Activated naive CD8-positive, alpha-beta T cell treated with anti-CD3 and anti-CD28 coated beads, Interleukin-2, amount 10 ng/mL, durations not matched to agents 7 days and 5 days (primary cell): ENCODE measurements at places on chromosomes 2 and 18. TPM values are rescaled to one million over a fixed set of nuclear protein-coding genes. Genes with fewer than 3 reads are reported as not detected.

- peaks cover 3% of the 10 kb centered on the region for H3K4me1 ChIP-seq
- no peak for DNase-seq
Observed at GRCh38 chr2:203379156-203379555, 51.0 kb downstream of the ABI2 start.

DNA sequence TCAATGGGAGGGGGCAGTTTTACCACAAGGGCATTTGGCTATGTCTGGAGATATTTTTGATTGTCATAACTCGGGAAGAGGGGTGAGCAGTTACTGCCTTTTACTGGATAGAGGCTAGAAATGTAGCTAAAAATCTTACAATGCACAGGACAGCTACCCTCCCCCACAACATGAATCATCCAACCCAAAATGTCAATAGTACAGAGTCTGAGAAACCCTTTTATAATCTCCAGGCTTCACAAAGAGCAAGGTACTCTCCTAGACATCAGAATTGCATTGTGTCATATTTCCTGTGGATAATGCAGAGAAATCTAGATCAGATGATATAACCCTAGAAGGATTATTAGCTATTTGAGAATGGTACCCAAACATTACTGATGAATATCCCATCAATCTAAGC lies 277.1 kb upstream of the NRP2 start:
- no peak overlapping the region for H3K27ac ChIP-seq
- DNase-seq: no peak
- H3K4me1 ChIP-seq: no peaks in the 10 kb centered on the region
- H3K4me3 ChIP-seq: no peak overlapping the region

- no peaks in the 10 kb centered on the region for H3K36me3 ChIP-seq
- no peak overlapping the region for H3K27ac ChIP-seq
- peaks cover 12% of the 10 kb centered on the region for H3K27me3 ChIP-seq
Observed at GRCh38 chr18:73895701-73896100, 251.9 kb downstream of the FBXO15 start.

- H3K36me3 ChIP-seq: no peaks in the 10 kb centered on the region
- no peak overlapping the region for H3K4me3 ChIP-seq
- no peak overlapping the region for H3K27ac ChIP-seq
- DNase-seq: no peak
- H3K4me1 ChIP-seq: no peaks in the 10 kb centered on the region
Observed at GRCh38 chr2:4404363-4404762, 701.0 kb downstream of the DCDC2C start.

GRCh38 chr2:239142806-239143205 lies 258.0 kb downstream of the HDAC4 start:
- peaks cover 2% of the 10 kb centered on the region for H3K4me1 ChIP-seq
- DNase-seq: no peak
- H3K27me3 ChIP-seq: no peaks in the 10 kb centered on the region
- no peak overlapping the region for H3K4me3 ChIP-seq
- no peak overlapping the region for H3K27ac ChIP-seq

- no peaks in the 10 kb centered on the region for H3K27me3 ChIP-seq
- no peak overlapping the region for H3K4me3 ChIP-seq
- no peak overlapping the region for H3K27ac ChIP-seq
- DNase-seq: no peak
- H3K36me3 ChIP-seq: no peaks in the 10 kb centered on the region
- H3K4me1 ChIP-seq: no peaks in the 10 kb centered on the region
Observed at GRCh38 chr18:63859781-63860475, 27.6 kb upstream of the SERPINB2 start.

- peaks cover 5% of the 10 kb centered on the region for H3K36me3 ChIP-seq
- DNase-seq: no peak
- no peak overlapping the region for H3K27ac ChIP-seq
- H3K27me3 ChIP-seq: peaks cover 5% of the 10 kb centered on the region
- peak overlapping the region; percentile 20 for H3K4me3 ChIP-seq
- H3K4me1 ChIP-seq: peaks cover 29% of the 10 kb centered on the region
Observed at GRCh38 chr2:168244318-168244717, 3.1 kb downstream of the STK39 start.

DNA sequence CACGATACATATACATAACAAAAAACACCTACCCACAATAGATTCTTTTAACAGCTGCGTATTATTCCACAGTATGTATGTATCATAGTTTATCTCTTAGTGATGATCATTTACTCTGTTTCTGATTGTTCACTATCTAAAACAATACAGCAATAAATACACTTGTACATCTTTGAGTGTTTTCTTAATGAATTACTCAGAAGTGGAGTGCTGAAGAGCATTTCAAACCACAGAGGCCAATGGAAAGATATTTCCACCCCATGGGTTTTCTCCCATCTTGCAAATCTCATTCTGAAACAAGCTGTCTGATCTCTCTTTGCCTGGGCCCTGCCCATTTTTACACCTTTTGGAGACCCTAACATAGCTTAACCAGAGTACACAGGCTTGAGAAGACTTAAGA lies 113.8 kb upstream of the KLF7 start:
- H3K4me1 ChIP-seq: peaks cover 8% of the 10 kb centered on the region
- no peak overlapping the region for H3K27ac ChIP-seq
- no peaks in the 10 kb centered on the region for H3K27me3 ChIP-seq
- H3K36me3 ChIP-seq: peaks cover 4% of the 10 kb centered on the region
- DNase-seq: no peak
- no peak overlapping the region for H3K4me3 ChIP-seq

DNA sequence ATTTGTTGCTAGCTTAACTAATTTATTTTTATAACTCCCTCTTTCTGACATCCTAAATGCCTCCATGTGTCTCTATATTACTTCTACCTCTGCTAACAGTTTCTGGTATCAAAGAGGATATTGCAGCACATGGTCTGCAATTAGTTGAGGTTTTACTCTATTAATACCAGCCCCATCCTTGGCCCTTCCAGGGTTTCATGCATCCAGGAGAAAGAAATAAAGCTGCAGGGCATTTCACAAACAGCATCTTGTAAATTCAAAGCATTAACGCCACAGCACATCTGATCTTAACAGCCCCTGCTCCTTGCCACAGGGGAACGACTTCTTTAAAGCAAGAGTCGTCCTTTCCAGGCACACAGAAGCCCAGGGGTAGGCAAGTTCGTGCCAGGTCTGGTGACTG lies 258.9 kb downstream of the ICOS start:
- H3K4me3 ChIP-seq: no peak overlapping the region
- no peak overlapping the region for H3K27ac ChIP-seq
- H3K36me3 ChIP-seq: no peaks in the 10 kb centered on the region
- H3K27me3 ChIP-seq: peaks cover 6% of the 10 kb centered on the region
- DNase-seq: no peak

DNA sequence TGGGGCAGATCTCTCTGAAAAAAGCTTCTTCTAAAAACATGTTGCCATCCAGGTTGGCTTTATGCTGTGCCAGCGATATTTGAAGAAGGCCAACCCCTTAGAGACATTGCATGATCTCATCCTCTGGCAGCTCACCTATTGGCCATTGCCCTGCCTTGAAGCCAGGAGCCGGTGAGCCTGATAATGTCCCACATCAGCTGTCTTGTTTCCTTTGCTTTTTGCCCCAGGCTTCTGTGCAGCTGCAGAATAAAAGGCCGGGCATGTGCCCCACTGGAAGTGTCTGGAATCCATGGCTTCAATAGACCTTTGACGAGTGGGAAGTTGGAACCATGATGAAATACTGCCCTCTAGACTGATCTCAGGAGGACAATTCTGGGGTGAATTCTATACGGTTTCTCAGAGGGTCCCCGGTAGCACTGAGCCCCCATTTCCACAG lies 523.5 kb upstream of the ZEB2 start:
- H3K36me3 ChIP-seq: no peaks in the 10 kb centered on the region
- no peak overlapping the region for H3K27ac ChIP-seq
- no peak for DNase-seq

GRCh38 chr2:59015027-59015426 lies 773.9 kb upstream of the FANCL start:
- no peak for DNase-seq
- H3K4me3 ChIP-seq: no peak overlapping the region
- H3K36me3 ChIP-seq: no peaks in the 10 kb centered on the region
- no peak overlapping the region for H3K27ac ChIP-seq

DNA sequence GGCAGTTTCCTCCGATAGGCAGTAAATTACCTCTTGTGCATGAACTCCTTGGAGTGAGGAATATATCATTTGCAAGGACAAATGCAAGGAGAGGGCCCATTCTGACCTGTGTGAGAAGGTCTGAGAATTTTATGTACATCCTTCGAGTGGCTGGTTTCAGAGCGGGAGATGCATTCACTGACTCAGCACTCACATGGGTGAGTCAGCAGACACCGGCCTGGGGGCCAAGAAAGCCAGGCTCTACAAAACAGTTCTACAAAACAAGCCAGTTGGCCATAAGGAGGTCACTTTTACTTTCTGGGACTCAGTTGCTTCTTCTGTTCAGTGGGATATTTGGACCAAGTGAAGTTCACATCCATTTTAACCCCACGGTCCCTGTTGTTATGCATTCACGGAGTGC lies 35.3 kb downstream of the CYP26B1 start:
- no peak overlapping the region for H3K27ac ChIP-seq
- no peak overlapping the region for H3K4me3 ChIP-seq
- DNase-seq: no peak
- H3K27me3 ChIP-seq: peaks cover 10% of the 10 kb centered on the region

GRCh38 chr2:64186699-64187605 lies 42.7 kb upstream of the PELI1 start:
- peaks cover 11% of the 10 kb centered on the region for H3K4me1 ChIP-seq
- DNase-seq: no peak
- H3K4me3 ChIP-seq: no peak overlapping the region
- H3K27me3 ChIP-seq: peaks cover 26% of the 10 kb centered on the region
- peaks cover 2% of the 10 kb centered on the region for H3K36me3 ChIP-seq
- no peak overlapping the region for H3K27ac ChIP-seq

- no peak overlapping the region for H3K4me3 ChIP-seq
- DNase-seq: no peak
- no peaks in the 10 kb centered on the region for H3K27me3 ChIP-seq
- no peaks in the 10 kb centered on the region for H3K36me3 ChIP-seq
- no peak overlapping the region for H3K27ac ChIP-seq
- no peaks in the 10 kb centered on the region for H3K4me1 ChIP-seq
Observed at GRCh38 chr18:27549335-27550039, 364.4 kb upstream of the CHST9 start.

DNA sequence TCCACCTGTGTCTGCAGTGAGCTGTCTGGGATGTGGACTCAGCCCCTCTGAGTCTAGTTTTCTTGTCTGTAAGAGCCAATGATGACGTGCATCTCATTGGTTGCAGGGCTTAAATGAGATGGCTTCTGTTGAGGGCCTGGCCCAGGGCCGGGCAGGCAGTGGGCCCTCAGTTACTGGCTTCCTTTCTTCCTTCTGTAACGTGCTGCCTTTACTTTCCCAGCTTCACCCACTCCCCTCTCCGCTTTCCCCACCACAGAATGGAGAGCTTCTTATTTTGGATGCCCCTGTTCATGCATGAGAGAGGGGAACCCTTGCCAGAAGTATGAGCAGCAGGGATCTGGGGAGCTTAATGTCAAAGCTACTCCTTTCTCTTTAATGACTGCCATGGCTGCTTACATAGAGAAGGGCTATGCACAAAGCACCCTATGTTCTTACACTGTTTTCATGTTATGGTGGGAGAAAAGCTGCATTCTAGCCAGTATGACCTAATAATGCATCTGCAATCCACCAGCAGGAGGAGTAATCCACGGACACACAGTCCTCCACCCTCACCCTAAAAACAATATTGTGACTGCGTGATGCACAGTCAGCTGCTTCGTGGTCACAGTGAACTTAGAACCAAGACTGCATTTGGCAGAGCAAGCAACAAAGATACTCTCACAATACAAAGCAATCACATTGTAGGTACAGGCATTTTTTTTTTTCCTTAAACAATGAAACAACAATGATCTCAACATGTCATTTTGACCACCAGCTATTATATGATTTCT lies 37.2 kb downstream of the CREG2 start:
- H3K4me1 ChIP-seq: no peaks in the 10 kb centered on the region
- no peak overlapping the region for H3K4me3 ChIP-seq
- H3K36me3 ChIP-seq: no peaks in the 10 kb centered on the region
- H3K27ac ChIP-seq: no peak overlapping the region

- no peak for DNase-seq
- H3K4me3 ChIP-seq: no peak overlapping the region
Observed at GRCh38 chr2:20579866-20580265, 71.0 kb downstream of the HS1BP3 start.

- H3K4me3 ChIP-seq: no peak overlapping the region
- H3K36me3 ChIP-seq: peaks cover 17% of the 10 kb centered on the region
- H3K4me1 ChIP-seq: no peaks in the 10 kb centered on the region
- no peak for DNase-seq
- H3K27me3 ChIP-seq: no peaks in the 10 kb centered on the region
Observed at GRCh38 chr2:58137221-58137620, 90.6 kb downstream of the VRK2 start.

GRCh38 chr18:50745945-50746344 lies 73.9 kb downstream of the MRO start:
- no peaks in the 10 kb centered on the region for H3K36me3 ChIP-seq
- no peak for DNase-seq
- H3K27me3 ChIP-seq: peaks cover 7% of the 10 kb centered on the region
- H3K4me3 ChIP-seq: no peak overlapping the region

DNA sequence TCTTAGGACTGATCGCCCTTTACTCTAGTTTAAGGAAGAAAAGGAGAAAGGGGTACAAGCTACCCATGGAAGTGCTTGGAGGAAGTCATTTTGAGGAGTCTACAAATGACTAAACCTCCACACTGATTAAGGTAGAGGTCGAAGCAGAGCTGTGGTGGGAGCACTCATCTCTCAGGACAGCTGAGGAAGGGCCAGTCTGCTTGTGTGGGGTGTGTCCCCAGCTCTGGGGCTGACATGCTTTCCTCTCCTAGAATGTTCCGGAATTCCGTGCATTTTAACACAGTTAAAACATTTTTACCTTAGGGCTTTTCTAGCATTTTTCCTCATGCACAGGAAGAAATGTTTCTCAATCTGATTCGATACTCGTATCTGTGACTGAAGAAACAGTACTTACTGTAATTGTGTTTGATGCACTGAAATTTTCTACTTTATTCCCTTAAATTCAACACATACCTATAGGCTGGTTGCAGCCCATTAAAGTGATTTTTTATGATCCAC lies 135.1 kb downstream of the NCK2 start:
- no peak overlapping the region for H3K4me3 ChIP-seq
- DNase-seq: no peak
- H3K4me1 ChIP-seq: peaks cover 32% of the 10 kb centered on the region
- H3K36me3 ChIP-seq: peaks cover 77% of the 10 kb centered on the region
- H3K27me3 ChIP-seq: no peaks in the 10 kb centered on the region
- no peak overlapping the region for H3K27ac ChIP-seq

GRCh38 chr18:67456711-67457110 lies 59.8 kb downstream of the DSEL start:
- no peak for DNase-seq
- H3K36me3 ChIP-seq: no peaks in the 10 kb centered on the region
- no peak overlapping the region for H3K27ac ChIP-seq
- H3K4me1 ChIP-seq: peaks cover 10% of the 10 kb centered on the region

ABCB11 gene
- total RNA-seq: not detected

AP1S3 gene
- 5.8 TPM for total RNA-seq

ADRA2B gene
- total RNA-seq: 0.17 TPM

SATB2 gene
- 0.06 TPM for total RNA-seq

UPP2 gene
- not detected for total RNA-seq

SPIRE1 gene
- 1.7 TPM for total RNA-seq

RAD51AP2 gene
- not detected for total RNA-seq
